CD4-positive, alpha-beta T cell treated with Interleukin-17A for 4 hours (primary cell): ENCODE measurements at places on chromosomes 4 and X.

GRCh38 chrX:129478516-129478915 lies 44.8 kb downstream of the SMARCA1 start:
- no peak for DNase-seq

DNA sequence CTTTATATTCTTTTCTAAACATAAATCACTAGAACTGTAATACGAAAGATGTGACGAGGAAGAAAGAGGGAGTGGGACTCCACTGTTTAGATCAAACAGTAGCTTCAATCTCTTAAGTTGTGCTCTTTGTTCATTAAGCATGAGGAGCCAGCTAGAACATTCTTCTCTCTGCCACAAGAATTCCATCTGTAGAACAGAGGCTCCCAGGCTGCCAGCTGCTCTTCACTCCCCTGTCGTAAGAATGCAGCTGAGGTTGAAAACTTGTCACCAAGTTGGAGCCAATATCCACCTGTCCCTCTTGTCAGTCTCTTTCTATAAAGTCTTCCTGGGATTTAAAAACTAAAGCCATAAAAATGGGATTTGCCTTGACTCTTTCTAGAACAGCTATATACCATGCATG lies 65.0 kb upstream of the SEC24B start:
- DNase-seq: no peak

GRCh38 chr4:18894928-18895327 lies 873.4 kb upstream of the LCORL start:
- DNase-seq: no peak

GRCh38 chr4:39975488-39976089 lies 2.1 kb downstream of the PDS5A start:
- DNase-seq: no peak

- no peak for DNase-seq
Measured at GRCh38 chr4:85886665-85887064, 411.7 kb downstream of the ARHGAP24 start.

DNA sequence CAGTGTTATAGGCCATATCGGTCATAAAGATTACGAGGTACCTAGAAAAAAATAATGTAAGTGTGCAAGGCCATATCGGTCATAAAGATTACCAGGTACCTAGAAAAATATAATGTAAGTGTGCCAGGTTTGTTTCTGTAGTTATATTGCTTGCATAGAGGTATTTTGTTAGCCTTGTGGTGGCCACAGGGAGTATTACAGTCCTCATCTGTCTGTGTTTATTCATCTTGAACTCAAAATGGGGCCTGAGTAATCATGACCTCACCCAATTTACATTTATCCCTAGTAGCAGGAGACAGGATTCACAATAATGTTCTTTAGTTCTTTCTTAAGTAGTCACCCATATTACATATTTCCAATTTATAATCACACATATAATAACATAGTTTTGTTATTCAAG lies 459.7 kb downstream of the MID1IP1 start:
- no peak for DNase-seq

DNA sequence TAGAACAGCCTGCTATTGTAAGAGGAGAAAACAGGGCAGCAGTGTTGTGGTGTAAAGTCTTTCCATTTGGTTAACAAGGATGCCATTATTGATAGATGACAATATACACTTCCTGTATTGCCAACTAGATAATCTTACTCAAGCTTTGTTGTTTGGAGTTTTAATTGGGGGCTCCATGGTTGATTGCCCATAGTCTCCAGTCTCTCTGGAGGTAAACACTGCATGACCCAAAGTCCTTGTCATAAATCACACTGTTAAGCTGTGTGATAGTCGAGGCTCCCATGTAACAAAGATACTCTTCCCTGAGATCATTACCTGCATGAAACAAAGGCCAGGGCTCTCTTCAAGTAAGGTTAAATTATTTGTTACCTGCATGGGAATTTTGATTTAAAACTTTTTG lies 394.6 kb downstream of the C4orf33 start:
- DNase-seq: no peak

GRCh38 chr4:183253451-183253850 lies 66.6 kb downstream of the CLDN22 start:
- no peak for DNase-seq
